ENCODE measurements at places on chromosomes 12 and 14.

GRCh38 chr14:62369919-62370560, 607.8 kb downstream of the SNAPC1 start:
- DNase-seq = no peak

DNA sequence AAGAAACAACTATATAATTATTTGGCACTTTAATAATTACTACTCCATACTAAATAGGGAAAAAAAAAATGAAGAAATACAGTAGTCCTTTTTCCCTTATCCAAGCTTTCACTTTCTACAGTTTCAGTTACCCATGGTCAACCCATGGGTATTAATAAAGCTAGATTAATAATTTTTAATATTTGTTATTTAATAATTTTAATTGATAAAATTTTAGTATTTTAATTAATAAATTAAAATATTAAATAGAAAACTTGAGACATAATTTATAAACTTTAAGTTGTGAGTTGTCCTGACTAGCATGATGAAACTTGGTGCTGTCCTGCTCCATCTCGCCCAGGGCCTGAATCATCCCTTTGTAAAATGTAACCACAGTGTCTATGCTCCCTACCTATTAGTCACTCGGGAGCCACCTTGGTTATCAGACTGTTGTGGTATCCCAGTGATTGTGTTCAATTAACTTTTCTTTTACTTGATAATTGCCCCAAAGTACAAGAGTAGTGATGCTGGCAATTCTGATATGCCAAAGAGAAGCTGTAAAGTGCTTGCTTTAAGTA, 71.8 kb downstream of the PAWR start:
- DNase-seq = no peak

DNA sequence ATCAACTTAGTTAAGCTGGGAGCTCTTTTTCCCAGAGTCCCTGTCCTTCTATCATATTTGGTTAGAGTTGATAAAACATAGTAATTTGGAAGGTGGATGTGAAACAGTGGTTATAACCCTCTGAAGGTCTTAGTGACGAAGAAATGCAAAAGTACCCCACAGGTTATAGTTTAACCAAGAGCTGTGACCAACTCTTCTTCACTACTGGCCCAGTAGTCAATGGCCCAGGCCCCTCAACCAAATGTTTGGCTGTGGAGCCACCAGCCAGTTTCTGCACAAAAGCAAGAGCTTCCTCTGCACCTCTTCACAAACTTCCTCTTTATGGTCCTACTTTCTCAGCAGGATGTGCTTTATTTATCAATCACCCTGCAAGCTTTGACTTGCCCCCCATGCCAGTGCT, 132.6 kb downstream of the BMP4 start:
- DNase-seq = no peak

DNA sequence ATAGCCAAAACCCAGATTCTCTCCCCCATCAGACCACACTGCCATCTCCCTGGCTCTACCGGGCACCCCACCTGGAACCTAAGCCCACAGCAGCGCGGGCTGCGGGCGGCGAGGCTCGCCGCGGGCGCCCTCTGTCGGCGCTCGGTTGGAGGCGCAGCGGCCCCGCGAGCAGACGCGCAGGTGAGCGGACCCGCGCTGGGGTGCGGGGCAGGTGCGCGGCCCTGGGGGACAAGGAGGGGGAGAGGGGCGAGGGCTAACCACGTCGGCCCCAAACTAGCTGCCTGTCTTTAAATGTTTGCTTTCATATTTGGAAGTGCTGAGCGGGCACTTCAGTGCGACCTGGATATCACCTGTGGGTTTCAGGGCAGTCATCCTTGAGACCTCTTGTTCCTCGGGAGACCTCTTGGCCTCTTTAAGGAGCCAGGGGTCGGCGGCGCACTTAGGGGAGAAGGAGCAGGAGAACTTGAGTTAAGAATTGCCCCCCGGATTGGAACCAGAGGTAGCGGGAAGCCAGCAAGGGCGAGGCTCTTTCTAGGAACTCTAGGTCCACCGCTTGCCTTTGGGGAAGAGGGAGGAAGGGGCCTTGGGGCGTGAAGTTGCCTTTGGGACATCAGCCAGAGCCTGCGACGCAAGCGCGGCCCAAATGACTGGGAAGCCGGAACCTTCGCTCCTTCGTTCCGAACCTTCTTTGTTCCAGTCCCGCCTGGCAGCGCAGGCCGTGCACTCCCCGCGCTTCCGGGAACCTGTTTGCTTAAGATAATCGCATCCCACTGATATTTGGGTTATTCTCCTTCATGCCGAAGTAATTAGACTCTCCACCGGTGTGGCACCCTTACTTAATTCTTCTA, 78.7 kb downstream of the NEDD1 start:
- no peak for DNase-seq

GRCh38 chr14:75566321-75566720, 12.1 kb upstream of the FLVCR2 start:
- no peak for DNase-seq

GRCh38 chr14:98140862-98141530, 1131.0 kb downstream of the BCL11B start:
- no peak for DNase-seq

- DNase-seq = no peak
These were observed 1085.9 kb downstream of the BCL11B start for GRCh38 chr14:98186140-98186539.
